Glutamatergic neuron (in vitro differentiated cells): ENCODE measurements at places on chromosomes 16 and 17. TPM values are rescaled to one million over a fixed set of nuclear protein-coding genes. Genes with fewer than 3 reads are reported as not detected.

GAS7 gene
- 2.0 TPM for total RNA-seq

- H3K4me1 ChIP-seq: peaks cover 6% of the 10 kb centered on the region
- peaks cover 3% of the 10 kb centered on the region for H3K27me3 ChIP-seq
- no peak for DNase-seq
Measured at GRCh38 chr16:86964796-86965241, 352.4 kb downstream of the C16orf95 start.

GRCh38 chr17:45705123-45706009, 78.8 kb upstream of the CRHR1 start:
- DNase-seq: no peak
- peaks cover 14% of the 10 kb centered on the region for H3K4me1 ChIP-seq
- peaks cover 4% of the 10 kb centered on the region for H3K36me3 ChIP-seq
- H3K27ac ChIP-seq: no peak overlapping the region
- peaks cover 10% of the 10 kb centered on the region for H3K27me3 ChIP-seq

ASPA gene
- not detected for total RNA-seq

DNA sequence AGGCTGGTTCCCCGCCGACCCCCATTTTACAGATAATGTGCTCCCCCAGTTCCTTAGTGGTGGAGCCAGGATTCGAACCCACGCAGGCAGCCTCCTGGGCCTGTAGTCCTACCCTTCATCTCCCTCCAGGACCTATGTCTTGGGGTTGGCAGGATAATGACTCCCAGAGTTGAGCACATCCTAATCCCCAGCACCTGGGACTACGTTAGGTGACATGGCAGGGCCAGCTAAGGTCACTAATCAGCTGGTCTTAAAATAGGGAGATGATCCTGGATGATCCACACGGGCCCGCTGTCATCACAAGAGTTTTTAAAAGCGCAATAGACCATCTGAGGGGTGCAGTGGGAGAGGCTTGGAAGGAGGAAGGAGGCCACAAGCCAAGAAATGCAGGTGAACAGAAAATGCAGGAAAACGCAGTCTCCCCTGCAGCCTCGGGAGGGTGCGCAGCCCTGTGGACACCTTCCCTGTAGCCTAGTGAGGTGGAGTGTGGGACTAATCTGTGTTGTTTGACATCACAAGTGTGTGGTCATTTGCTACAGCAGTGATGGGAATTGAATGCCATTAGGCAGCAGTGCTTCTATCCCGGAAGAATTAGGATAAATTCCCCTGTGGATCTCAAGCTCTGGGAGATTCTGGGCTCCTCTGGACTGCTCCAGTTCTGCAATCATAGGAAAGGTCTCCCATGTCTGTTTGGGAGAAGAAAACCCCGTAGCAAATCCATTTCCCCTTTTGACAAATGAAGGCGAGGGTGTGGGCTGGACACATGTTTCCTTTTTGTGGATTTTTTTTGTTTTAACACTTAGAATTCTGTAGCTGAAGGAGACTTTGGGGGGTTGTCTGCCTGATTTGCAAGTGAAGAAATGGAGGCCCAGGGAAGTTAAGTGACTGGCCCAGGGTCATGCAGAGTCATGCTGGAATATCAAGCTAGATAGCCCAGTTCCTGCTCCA, 297.7 kb downstream of the SEC14L1 start:
- H3K27me3 ChIP-seq: peaks cover 10% of the 10 kb centered on the region
- H3K4me1 ChIP-seq: peaks cover 52% of the 10 kb centered on the region
- peak overlapping the region; percentile 55 for H3K27ac ChIP-seq

DNA sequence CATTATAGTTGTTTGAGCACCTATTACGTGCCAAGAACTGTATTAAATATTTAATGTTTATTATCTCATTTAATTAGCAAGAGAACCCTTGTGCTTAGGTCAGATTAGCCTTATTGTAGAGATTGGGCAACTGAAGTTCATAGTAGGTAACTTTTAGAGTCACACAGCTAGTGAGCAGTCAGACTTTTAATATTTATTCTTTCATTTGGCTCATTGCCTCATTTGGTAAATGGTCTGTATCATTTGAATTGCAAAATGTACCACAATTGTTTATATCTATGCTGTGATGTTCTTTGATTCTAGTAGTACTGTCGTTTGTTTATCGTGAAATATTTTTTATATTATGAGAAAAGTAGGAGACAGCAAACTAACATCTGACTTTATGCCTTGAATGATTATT, 7.6 kb downstream of the CLTC start:
- no peak for DNase-seq
- no peaks in the 10 kb centered on the region for H3K36me3 ChIP-seq
- peaks cover 7% of the 10 kb centered on the region for H3K4me1 ChIP-seq

DNA sequence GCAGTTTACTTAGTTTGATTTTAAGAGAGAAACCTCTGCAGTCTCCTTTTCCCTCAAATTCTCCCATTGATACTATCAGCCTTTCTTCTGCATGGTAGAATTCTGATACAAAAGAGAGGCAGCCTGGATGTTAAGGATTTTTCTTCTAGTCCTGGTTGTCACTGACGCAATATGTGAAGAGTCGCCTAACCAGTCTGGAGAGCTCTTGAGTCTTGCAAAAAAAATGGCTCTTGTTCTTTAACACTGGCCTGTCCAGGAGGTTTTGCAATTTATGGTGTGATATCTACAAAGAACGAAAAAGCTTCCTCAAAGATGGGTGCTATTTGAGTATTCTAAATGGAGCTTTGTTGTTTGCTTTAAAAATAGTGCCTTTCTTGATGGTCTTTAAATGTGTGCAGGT, 28.9 kb downstream of the COX10 start:
- no peaks in the 10 kb centered on the region for H3K27me3 ChIP-seq
- peaks cover 5% of the 10 kb centered on the region for H3K4me1 ChIP-seq
- H3K27ac ChIP-seq: no peak overlapping the region
- H3K36me3 ChIP-seq: no peaks in the 10 kb centered on the region

- DNase-seq: peak; percentile 53
- H3K36me3 ChIP-seq: no peaks in the 10 kb centered on the region
- peaks cover 1% of the 10 kb centered on the region for H3K27me3 ChIP-seq
Measured at GRCh38 chr16:14405611-14406537, 224.2 kb downstream of the PARN start.

GRCh38 chr17:80833952-80834892, 157.4 kb upstream of the CHMP6 start:
- H3K4me3 ChIP-seq: peak overlapping the region; percentile 73
- no peaks in the 10 kb centered on the region for H3K36me3 ChIP-seq
- peak overlapping the region; percentile 91 for H3K27ac ChIP-seq
- peaks cover 18% of the 10 kb centered on the region for H3K27me3 ChIP-seq
- H3K4me1 ChIP-seq: peaks cover 65% of the 10 kb centered on the region

CTRB2 gene
- not detected for total RNA-seq

DNA sequence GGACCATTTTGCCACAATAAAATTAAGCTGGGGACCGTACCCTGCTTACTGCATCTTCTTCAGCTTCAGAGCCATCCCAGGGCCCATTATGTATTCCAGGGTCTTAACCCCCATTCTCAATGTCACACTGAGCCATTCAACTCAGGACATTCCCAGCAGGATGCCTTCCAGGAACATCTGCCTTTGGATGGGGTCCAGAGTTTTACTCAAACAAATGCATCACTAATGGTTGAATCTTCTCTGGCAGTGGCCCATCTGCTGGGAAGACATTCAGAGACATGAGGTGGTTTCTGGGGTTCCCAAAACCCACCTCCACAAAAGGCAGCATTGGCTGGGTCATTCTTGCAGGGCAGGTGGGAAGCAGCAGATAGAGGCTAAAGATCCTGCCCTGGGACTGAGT, 3.4 kb upstream of the SEC14L5 start:
- no peak for DNase-seq
- no peak overlapping the region for H3K4me3 ChIP-seq
- no peak overlapping the region for H3K27ac ChIP-seq
- H3K4me1 ChIP-seq: peaks cover 2% of the 10 kb centered on the region

GRCh38 chr17:7856011-7856810, 1.1 kb downstream of the NAA38 start:
- H3K27me3 ChIP-seq: peaks cover 25% of the 10 kb centered on the region
- DNase-seq: peak; percentile 72
- H3K36me3 ChIP-seq: no peaks in the 10 kb centered on the region
- no peak overlapping the region for H3K4me3 ChIP-seq
- H3K4me1 ChIP-seq: peaks cover 20% of the 10 kb centered on the region

GRCh38 chr17:30917050-30917449, 4.7 kb upstream of the ADAP2 start:
- H3K4me1 ChIP-seq: no peaks in the 10 kb centered on the region
- H3K27me3 ChIP-seq: peaks cover 3% of the 10 kb centered on the region
- DNase-seq: no peak
- no peak overlapping the region for H3K4me3 ChIP-seq

DNA sequence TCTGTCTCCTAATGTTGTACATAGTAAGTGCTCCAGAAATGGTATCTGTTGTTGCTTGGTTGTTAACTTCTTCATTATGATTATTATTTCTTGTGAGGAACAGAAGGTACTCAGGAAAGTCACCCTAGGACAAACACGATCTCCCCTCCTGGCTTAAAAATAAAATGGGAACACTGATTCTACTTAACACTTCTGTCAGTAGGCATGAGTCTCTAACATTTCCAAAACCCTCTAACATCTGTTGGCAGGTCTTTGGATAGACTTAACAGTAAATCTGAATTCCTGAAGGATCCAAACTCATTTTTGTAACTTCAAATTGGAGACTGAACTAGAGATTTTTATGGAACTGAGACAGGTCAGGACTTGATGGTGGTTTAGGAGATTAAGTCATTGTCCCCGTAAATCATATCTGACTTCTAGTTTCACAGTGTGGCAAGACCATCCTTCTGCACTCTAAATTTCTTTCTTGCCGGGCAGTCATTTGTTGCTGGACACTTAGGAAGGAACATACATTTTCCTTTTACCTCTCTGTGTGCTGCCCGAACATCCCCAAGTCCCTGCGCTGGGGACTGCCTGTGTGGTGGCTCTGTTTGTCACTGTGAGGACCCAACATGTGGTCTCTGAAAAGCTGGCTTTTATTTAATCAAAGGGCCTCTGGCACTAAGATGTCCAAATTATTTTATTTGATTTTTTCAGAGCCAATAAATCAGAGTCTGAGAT, 149.9 kb downstream of the NPIPB5 start:
- no peaks in the 10 kb centered on the region for H3K27me3 ChIP-seq
- H3K4me3 ChIP-seq: no peak overlapping the region
- no peak for DNase-seq
- no peaks in the 10 kb centered on the region for H3K36me3 ChIP-seq
- no peak overlapping the region for H3K27ac ChIP-seq

DNA sequence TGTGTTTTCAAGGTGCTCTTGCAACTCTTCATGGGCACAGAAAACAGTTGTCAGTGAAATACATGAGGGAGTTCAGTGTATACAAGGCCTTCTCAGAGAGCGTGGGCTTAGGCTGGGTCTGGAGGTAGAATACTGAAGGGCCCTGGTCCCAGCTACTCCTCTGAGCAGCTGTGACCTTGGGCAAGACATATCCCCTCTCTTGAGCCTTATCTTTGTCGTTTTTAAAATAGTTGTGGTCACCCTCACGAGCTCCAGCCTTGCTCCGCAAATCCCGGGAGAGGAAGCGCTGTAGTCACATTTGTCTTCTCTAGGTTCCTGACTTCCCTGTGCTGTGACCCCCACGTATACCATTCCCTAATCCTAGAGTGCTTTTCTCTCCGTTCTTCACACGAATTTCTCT, 3.6 kb downstream of the ZNRF1 start:
- peaks cover 13% of the 10 kb centered on the region for H3K27me3 ChIP-seq
- H3K4me1 ChIP-seq: peaks cover 19% of the 10 kb centered on the region
- H3K27ac ChIP-seq: no peak overlapping the region
- no peak for DNase-seq
- peak overlapping the region; percentile 44 for H3K4me3 ChIP-seq
- H3K36me3 ChIP-seq: no peaks in the 10 kb centered on the region

CDK5R1 gene
- total RNA-seq: 73.9 TPM

- H3K27ac ChIP-seq: no peak overlapping the region
- no peak overlapping the region for H3K4me3 ChIP-seq
- H3K36me3 ChIP-seq: no peaks in the 10 kb centered on the region
- H3K4me1 ChIP-seq: peaks cover 3% of the 10 kb centered on the region
Measured at GRCh38 chr16:66706506-66706880, 9.9 kb upstream of the CMTM4 start.

CCL3 gene
- total RNA-seq: not detected

GRCh38 chr16:51577621-51578303, 426.7 kb upstream of the SALL1 start:
- H3K27me3 ChIP-seq: peaks cover 6% of the 10 kb centered on the region
- H3K36me3 ChIP-seq: no peaks in the 10 kb centered on the region
- no peak overlapping the region for H3K4me3 ChIP-seq
- no peak for DNase-seq
- peaks cover 2% of the 10 kb centered on the region for H3K4me1 ChIP-seq

DNA sequence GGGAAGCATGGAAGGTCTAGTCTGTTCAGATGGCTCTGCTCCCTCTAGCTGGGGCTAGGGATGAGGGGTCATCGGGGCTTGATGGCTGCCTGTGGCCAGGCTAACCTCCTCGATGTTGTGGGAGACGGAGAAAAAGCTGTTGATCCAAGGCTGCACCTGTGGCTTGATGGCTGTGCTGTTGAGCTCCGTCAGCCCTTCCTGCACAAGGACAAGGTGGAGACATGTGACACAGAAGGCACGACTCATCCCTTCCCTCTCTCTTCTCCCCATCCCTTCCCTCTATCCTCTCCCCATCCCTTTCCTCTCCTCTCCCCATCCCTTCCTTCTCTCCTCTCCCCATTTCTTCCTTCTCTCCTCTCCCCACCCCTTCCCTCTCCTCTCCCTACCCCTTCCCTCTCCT, 28.2 kb downstream of the FCSK start:
- H3K4me3 ChIP-seq: no peak overlapping the region
- H3K4me1 ChIP-seq: no peaks in the 10 kb centered on the region
- no peaks in the 10 kb centered on the region for H3K36me3 ChIP-seq
- no peak overlapping the region for H3K27ac ChIP-seq
- no peak for DNase-seq

OTOA gene
- not detected for total RNA-seq

GRCh38 chr17:72613806-72614292, 478.6 kb downstream of the SLC39A11 start:
- H3K36me3 ChIP-seq: no peaks in the 10 kb centered on the region
- peaks cover 2% of the 10 kb centered on the region for H3K27me3 ChIP-seq
- DNase-seq: no peak

DNA sequence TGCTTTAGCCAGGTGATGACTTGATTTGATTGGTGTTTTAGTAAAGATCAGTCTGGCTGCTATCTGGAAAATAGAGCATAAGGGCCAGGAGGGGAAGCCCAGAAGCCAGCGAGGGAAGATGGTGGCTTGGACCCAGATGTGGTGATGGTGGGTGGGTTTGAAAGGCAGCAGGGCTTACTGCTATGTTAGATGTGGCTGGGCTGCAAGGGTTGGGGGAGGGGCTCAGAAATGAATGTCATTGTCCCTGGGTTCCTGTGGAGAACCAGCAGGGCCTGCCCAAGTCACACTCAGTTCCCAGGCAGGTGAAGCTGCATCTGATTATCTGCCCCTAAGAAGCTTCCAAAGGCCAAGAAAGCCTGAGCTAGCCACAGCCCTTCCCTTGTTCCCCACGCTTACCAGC, 71.7 kb upstream of the BRD7 start:
- H3K27ac ChIP-seq: no peak overlapping the region
- H3K4me3 ChIP-seq: no peak overlapping the region
- peaks cover 31% of the 10 kb centered on the region for H3K36me3 ChIP-seq
- H3K4me1 ChIP-seq: no peaks in the 10 kb centered on the region

- H3K36me3 ChIP-seq: peaks cover 5% of the 10 kb centered on the region
- H3K4me1 ChIP-seq: peaks cover 2% of the 10 kb centered on the region
Measured at GRCh38 chr17:58275417-58275816, 5.3 kb downstream of the MPO start.
